ENCODE measurements at places on chromosomes 1 and 21.

- no peak for DNase-seq
These were observed 9.2 kb downstream of the PDZK1IP1 start for GRCh38 chr1:47180603-47181094.

DNA sequence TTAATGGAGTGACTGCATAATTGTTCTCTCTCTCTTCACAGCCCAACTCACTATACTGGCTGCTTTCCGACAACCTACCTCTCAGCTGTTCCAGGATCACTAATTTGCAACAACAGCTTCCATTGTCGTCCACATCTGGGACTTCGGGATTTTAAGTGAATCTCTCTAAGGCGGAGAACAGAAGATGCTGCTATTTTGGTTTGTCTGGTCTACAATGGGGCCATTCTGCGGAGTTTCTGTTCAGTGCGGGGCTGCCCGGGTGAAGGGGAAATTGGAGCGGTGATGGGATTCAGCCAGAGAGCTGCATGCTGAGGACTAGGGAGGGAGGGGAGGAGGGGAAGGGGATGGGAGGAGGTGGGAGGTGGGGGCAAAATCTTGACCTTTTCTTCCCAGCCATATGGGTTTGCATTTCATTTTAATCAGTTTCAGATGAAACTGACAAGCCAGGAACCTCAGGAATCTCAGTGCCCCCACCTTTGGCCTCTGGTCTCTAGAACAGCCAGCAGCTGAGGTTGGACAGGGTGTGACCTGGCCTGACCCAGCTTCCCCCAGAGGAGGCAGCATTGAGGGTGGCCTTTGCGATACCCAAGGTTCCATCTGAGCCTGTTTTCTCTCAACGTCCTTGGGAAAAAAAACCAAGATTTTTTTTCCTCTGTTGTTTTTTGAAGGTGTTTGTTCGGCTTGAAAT lies 6.9 kb upstream of the SRP9 start:
- DNase-seq: no peak

- DNase-seq: no peak
These were observed 687.2 kb downstream of the MATN1 start for GRCh38 chr1:30036229-30036547.

- no peak for DNase-seq
These were observed 2.0 kb downstream of the KCNA3 start for GRCh38 chr1:110672753-110673108.

DNA sequence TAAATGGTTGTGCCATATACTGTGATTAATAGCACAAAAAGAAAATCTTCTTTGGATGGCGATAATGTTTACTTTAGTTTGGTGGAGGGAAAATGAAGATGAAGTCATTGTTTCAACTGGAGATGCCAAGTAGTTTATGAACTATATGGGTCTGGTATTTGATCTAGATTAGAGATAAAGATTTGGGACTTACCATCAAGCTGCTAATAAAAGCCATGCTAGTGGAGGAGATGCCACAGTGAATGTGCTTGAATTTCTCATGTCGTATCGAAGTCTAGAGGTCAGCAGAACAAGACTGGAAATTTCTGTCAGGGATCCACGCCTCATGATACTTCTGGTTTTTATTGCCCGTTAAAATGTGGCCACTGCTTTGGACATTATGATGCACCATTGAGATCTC lies 742.0 kb downstream of the NCAM2 start:
- DNase-seq: no peak

- no peak for DNase-seq
These were observed 35.5 kb downstream of the PDE9A start for GRCh38 chr21:42688841-42689371.

DNA sequence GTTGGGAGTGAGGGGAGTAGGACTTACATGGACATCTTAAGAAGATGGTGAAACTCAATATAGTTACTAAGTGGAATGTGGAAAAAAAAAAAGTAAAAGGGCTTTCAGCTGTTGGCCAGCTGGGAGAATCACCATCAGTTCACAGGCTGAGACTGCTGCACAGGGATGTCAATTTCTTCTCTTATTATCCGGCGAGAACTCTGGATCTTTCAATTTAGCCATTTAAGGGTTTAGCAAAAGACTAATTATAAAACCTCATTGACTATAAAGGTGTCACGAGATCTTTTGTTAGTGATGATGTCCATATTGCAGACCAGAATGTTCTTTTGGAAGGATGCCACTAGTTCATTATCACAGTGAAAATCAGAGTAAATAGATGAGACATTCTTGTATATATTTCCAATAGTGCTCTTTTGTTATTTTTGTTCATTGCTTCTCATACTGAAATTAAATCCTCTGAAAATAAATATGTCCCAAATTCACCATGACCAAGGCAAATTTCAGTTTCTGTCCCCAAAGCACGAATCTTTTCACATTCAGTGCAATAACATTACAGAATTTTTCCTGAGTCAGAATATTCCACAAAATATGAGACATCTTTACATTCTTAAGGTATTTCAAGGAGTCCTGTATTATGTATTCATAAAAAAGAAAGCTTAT lies 266.1 kb downstream of the DNM3 start:
- DNase-seq: no peak

DNA sequence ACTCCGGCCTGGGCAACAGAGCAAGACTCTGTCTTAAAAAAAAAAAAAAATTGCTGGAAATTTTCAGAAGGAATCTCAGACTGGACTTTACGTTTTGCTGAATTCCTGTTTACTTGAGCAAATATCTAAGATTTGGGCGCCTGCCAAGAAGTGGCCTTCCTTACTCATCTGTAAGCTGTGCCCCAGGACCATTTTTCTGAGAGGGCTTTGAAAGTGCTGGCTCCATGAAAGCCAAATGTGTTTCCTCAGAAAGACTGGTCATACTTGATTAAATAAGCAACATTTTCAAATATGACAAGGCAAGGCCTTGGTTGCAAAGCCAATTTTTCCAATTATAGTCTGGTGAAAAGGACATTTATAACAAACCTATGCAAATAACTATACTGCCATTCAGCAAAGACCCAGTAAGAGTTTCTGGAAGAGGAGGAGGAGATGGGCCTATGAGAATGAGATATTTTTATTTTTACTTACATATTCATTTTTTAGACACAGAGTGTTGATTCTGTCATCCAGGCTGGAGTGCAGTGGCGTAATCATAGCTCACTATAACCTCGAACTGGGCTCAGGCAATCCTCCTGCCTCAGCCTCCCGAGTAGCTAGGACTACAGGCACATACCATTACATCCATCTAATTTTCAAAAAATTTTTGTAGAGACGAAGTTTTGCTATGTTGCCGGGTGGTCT lies 56.3 kb upstream of the HTR1D start:
- no peak for DNase-seq

DNA sequence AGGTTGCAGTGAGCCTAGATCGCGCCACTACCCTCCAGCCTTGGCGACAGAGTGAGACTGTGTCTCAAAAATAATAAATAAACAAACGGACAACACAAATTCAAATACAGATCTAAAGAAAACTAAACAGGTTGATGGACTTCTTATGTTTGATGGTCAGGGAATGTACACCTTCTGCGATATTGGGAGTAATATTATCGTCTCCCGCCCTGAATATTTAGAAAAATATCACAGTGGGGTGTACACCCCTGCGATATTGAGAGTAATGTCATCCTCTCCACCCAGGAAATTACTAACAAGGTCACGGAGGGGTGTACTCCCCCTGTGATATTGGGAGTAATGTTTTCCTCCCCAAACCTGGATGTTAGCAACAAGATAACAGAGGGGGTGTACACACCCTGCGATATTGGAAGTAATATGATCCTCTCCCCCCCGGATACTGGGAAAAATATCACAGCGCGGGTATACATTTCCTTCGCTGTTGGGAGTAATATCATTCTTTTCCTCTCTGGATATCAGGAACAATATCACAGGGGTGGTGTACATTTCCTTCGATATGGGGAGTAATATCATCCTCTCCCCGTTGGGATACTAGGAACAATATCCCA lies 1.4 kb upstream of the CFAP298 start:
- DNase-seq: no peak

GRCh38 chr21:35674895-35675470 lies 385.3 kb downstream of the SETD4 start:
- no peak for DNase-seq

DNA sequence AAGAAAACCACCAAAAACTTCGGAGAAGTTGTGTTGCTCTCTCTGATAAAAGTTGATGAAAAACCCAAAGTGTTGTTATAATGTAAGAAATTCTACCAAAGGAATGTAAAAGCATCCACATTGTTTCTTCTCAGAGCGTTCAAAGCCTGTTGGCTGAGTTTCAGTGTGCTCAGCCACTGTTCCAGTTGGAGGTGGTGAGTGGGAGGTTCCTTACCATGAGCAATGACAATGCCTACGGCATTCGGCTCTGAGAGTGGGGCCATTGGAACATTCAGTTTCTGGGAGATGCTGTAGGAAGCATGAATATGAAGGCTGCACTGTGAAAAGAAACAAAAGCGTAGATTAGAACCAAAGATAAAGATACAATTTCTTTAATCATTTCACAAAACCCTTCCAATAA lies 20.5 kb upstream of the MYBPHL start:
- no peak for DNase-seq

DNA sequence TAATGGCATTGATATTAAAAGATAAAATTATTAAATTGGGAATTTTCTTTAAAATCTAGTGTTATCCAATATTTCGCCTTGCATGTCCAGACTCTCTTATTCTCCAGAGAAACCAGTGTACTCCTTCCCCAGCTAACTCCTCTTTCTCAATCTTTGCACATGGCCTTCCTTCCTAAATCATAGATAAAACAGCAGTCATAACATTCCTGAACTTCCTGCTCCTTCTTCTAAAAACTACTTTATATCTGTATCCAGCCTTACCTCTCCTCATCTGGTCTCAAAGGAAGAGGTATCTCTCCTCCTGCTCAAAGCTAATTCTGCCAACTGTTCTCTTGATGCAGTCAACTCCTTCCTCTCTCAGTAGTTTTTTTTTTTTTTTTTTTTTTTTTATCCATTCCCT lies 39.5 kb upstream of the NEK7 start:
- no peak for DNase-seq

- no peak for DNase-seq
These were observed 2.5 kb downstream of the BACE2 start for GRCh38 chr21:41170442-41170841.

GRCh38 chr1:237040823-237041222 lies 1.2 kb upstream of the RYR2 start:
- DNase-seq: no peak

- DNase-seq: peak; percentile 47
These were observed 17.9 kb downstream of the MTX1 start for GRCh38 chr1:155226188-155226909.

- DNase-seq: no peak
These were observed 696 bp upstream of the GPATCH3 start for GRCh38 chr1:26900815-26901511.

DNA sequence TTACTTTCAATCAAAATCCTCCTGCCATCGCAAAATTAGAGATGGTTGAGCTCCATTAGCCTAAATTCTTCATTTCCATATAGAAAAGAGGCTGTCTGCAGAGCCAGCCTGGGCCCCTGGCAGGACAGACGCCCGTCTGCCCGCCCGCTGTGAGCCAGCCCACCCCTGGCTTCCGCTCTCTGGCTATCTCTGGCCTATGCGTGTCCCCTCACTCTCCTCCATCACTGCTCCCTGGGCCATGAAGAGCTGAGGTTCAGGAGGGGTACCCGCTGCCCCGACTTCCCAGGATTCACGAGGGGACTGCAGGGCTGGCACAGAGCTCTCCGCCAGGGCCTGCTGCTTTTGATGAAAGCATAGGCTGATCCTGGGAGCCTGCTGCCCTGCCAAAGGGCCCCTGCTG lies 117.6 kb downstream of the CASZ1 start:
- no peak for DNase-seq

GRCh38 chr1:161082483-161082882 lies 6.9 kb downstream of the NECTIN4 start:
- no peak for DNase-seq

DNA sequence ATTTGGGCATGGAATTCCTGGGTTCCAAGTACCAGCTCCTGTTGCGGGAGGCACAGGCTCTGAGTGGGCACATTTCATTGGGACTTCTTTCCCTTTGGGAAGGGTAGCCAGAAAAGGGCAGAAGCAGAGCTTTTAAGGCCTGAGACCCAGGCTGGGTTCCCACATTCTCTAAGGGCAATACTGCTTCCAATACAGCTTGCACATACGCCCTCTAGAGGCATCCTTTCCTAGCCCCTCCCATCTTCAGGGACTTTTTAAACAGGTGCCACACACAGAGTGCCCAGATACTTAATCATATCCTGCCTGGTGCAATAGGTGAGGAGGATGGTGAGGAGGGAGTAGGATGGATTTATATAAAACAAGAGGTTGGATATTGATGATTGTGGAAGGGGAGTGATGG lies 5.7 kb downstream of the GPR88 start:
- no peak for DNase-seq

DNA sequence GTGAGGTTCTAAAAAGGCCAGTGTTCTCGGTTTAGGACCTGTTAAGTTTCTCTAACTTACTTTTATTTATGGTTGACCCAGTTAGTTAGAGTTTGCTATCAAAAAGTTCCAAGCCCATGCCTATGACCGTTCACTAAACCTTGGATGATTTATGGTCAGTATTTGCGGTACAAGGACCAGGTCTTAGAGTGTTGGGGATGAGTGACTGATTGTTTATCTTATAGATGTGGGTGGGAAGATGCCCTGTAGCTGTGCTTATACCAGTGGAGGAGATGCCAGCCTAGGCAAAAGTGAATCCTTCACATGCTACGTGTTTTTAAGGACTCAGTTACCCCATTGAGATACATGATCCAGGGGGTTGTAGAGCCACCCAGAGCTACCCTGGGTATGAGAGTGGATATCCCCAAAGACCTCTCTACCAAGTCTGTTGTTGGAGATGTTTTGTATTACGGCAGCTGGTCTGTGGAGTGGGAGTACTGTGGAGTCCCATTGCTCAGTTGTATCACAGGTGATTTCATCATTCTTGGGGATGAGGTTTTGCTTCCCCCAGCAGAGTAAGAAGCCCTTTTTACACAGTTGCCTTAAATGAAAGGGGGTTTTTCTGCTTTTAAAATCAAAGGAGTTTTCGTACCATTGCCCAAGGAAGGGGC lies 2.1 kb downstream of the SLC22A15 start:
- DNase-seq: no peak

DNA sequence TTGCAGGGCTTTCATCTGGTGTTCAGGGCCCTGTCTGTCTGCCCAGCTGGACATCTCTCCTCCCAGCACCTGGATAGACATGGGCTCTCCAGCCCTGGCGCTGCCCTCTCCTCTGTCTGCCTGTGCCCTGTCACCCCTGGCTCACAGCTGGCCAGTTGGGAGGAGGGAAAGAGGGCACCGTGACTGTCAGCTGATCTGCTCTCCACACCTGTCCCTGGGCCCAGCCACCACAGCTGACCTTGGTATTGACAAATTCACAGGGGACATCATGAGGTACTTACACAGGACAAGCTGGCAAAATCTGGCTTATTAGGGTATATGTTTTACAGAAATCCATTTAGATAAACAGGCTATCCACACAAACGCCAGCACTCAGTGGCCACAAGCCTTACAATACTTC lies 8.3 kb downstream of the TNR start:
- DNase-seq: no peak

GRCh38 chr1:205972491-205973168 lies 29.4 kb upstream of the SLC26A9 start:
- no peak for DNase-seq

DNA sequence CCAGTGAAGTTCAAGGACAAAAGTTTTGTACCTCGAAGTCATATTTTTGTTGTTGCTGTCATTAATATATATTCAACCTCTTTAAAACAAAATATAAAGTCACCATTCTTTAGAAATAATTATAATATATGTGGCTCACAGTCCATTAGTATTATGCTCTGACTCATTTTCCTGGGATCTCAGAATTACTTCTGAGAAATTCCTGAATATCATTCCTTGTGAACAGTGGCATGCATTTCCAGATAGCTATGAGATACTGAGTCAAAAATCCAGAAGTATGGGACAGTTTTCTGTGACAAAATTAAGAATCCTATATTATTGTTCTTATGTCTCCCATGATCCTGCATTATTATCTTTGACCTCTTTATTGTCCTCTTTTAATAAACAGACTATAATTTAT lies 13.8 kb upstream of the RGS21 start:
- DNase-seq: no peak
